ENCODE measurements at places on chromosomes 16 and 17. TPM values are rescaled to one million over a fixed set of nuclear protein-coding genes. Genes with fewer than 3 reads are reported as not detected.

DNA sequence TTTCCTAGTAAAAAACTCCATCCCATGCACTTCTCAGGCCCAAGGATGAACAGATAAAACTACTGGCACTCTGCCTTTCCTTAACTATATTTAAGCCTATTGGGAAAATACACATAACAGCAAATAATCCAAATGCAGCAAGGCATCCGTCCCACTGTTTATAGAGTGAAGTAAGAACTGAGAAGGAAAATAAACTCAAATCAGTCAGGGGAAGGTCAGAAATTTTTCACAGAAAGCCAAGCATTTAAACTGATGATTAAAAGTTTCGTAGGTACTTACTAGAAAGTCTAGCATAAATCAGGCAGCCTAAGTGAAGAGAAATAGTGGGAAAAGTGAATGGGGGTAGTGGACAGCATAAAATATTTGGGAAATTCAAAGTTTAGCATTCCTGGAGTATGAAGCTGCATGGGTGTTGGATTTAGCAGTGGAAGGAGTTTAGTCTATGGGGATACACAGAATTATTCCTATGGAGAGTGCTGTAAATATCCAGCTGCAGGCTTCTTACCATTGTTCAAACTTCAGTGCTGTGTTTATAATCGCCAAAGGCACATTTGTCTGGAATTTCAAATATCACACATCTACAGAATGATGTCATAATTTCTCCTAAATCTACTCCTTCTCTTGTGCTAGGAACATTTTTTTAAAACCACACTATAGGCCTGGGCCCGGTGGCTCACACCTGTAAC lies 1131.0 kb upstream of the GOT2 start:
- no peaks in the 10 kb centered on the region for H3K4me1 ChIP-seq
- no peak for DNase-seq
- no peaks in the 10 kb centered on the region for H3K27me3 ChIP-seq
- no peak overlapping the region for H3K4me3 ChIP-seq

P2RX1 gene
- total RNA-seq, result 5.0 TPM

DNA sequence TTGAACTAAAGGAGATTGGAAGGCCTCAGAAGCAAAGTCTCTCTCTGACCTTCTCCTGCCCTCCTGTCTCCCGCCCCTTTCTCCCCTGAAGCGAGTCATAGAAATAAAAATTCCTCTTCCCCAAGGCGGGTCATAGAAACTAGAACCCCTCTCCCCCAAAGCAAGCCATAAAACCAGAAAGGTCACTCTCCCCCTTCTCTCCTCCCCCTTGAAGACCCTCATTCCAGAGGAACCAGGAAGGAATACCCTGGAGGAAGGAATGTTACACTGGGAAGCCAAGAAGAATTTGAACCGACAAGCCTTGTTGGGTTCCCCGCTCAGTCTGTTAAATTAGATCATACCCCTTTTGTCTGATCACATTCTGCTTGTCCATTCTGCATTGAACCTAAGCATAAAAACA lies 2.7 kb upstream of the GJC1 start:
- no peaks in the 10 kb centered on the region for H3K27me3 ChIP-seq
- no peak for DNase-seq
- no peak overlapping the region for H3K4me3 ChIP-seq
- H3K27ac ChIP-seq, result no peak overlapping the region

STAT5A gene
- total RNA-seq, result 37.0 TPM

STH gene
- 1.3 TPM for total RNA-seq

CDRT15 gene
- 8.1 TPM for total RNA-seq

- H3K4me1 ChIP-seq, result peaks cover 4% of the 10 kb centered on the region
- H3K27me3 ChIP-seq, result no peaks in the 10 kb centered on the region
- no peak for DNase-seq
- H3K4me3 ChIP-seq, result no peak overlapping the region
- no peak overlapping the region for H3K27ac ChIP-seq
- no peaks in the 10 kb centered on the region for H3K36me3 ChIP-seq
Observed at GRCh38 chr16:87334651-87335624, 17.7 kb upstream of the C16orf95 start.

DDX5 gene
- total RNA-seq, result 557 TPM

GRCh38 chr17:71970312-71970711 lies 150.5 kb upstream of the SOX9 start:
- H3K27ac ChIP-seq, result no peak overlapping the region
- no peaks in the 10 kb centered on the region for H3K4me1 ChIP-seq
- H3K27me3 ChIP-seq, result no peaks in the 10 kb centered on the region
- no peak overlapping the region for H3K4me3 ChIP-seq
- H3K36me3 ChIP-seq, result no peaks in the 10 kb centered on the region
- no peak for DNase-seq
